MV-4-11 (cell line): ENCODE measurements at places on chromosomes 5 and 9.

DNA sequence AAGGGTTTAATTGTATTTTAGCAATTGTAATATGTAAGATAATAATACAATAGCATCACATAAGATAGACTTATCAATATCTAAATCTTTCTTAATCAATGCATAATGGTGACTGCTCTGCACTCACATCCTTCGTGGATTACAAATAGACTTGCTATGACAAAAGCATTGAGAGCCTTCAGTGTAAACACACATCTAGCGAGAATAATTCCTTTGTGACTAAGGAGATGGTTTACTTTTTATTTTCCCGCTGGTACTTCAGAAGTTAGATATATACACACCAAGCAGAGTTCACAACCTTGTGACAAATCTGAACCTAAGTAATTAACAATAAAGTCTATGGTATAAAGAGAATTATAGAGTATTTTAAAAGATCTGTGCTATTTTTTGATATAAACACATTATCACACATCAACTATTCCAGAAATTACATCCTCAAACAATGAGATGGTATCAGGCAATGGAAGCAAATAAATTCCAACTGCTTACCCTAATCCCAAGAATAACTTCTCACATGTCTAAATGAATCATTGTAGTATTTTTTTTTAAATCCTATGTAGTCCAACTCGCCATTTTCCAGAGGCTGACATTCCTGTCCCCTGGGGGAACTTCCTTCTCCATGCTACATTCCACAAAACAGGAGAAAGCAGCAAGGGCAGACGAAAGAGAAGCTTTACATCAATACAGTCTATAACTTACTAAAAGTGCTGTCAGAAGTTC, 51.2 kb downstream of the MAPKAP1 start:
- DNase-seq, result no peak

DNA sequence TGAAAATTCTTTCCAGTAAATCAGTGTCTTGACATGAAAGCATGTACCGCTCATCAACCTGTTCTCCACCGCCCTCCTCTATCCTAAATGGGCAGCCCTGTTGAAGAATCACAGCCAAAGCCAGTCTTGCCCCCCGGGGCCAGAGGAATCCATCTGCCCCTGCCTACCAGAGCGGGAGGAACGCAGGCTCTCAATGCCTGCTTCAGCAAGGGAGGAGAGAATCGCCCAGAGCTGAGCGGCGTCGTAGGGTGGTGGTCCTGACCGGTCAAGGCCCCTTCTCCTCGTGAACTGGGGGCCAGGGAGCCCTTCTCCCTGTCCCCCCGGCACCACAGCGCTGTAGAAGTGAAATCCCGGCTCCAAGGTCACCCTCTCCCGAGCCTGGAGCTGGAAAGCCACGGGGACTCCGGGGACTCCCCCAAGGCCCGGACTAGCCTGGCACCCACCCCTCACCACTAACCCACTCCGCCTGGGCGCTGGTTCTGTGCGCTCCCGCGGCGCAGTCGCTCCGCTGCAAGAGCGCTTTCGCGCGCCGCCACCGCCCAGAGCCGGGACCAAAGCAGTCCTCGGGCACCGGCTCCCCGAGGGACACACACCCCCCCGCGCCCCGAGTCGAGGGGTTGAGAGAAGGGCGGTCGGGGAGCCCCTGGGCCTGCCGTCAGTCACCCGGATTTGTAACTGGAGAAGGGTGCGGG, 718 bp upstream of the TMEM215 start:
- no peak for DNase-seq

GRCh38 chr5:175700991-175701390, 43.1 kb downstream of the HRH2 start:
- DNase-seq, result no peak

GRCh38 chr9:100057624-100058023, 41.2 kb downstream of the ERP44 start:
- DNase-seq, result no peak

- no peak for DNase-seq
Measured at GRCh38 chr5:96004087-96004486, 42.4 kb upstream of the ELL2 start.

DNA sequence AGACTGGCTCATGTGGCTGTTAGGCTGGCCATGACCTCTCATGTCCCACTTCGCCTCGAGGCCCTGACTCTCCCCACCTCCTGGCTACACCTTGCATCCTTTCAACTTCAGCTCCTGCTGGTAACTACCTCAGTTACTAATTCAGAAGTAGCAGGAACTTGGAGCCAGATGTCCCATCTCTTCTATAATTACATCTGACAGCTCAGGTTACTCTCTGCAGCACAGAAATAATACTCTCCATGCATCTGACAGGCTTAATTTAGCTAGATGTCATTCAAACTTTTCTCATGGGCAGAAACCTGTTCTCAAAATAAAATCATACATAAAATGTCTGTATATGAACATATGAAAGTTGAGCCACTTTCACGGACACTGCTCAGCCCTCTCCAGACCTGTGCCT, 92.2 kb upstream of the IL33 start:
- no peak for DNase-seq

- DNase-seq, result no peak
Measured at GRCh38 chr5:109826426-109826825, 136.7 kb downstream of the MAN2A1 start.

GRCh38 chr5:41154491-41154890, 58.8 kb downstream of the C6 start:
- DNase-seq, result no peak

GRCh38 chr9:35110327-35110761, 5.3 kb downstream of the ATOSB start:
- no peak for DNase-seq

GRCh38 chr9:18020121-18020745, 441.4 kb downstream of the SH3GL2 start:
- no peak for DNase-seq

GRCh38 chr5:76402251-76402885, 717 bp upstream of the IQGAP2 start:
- peak; percentile 97 for DNase-seq

GRCh38 chr9:136484153-136485048, 1.6 kb upstream of the SEC16A start:
- DNase-seq, result no peak

DNA sequence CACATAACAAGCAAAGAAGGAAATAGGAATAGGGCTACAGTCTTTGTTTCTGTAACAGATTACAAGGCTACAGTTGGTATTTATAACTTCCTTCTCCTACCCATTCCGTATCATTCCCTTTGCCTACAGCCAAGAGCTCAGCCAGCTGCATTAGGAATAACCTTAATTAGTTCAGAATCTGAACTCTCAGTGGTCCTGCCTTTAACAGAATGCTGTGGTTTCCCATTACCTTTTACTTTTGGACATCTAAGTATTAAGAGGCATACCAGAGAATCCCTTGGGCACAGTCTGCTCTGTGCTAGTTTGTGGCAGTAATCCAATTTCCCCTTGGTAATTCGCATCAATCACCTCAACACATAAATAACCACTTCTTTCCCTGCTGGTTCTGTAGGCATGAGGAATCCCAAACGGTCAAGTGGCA, 44.2 kb downstream of the PKD2L2 start:
- DNase-seq, result no peak

GRCh38 chr5:44389823-44390143, 563 bp upstream of the FGF10 start:
- no peak for DNase-seq

DNA sequence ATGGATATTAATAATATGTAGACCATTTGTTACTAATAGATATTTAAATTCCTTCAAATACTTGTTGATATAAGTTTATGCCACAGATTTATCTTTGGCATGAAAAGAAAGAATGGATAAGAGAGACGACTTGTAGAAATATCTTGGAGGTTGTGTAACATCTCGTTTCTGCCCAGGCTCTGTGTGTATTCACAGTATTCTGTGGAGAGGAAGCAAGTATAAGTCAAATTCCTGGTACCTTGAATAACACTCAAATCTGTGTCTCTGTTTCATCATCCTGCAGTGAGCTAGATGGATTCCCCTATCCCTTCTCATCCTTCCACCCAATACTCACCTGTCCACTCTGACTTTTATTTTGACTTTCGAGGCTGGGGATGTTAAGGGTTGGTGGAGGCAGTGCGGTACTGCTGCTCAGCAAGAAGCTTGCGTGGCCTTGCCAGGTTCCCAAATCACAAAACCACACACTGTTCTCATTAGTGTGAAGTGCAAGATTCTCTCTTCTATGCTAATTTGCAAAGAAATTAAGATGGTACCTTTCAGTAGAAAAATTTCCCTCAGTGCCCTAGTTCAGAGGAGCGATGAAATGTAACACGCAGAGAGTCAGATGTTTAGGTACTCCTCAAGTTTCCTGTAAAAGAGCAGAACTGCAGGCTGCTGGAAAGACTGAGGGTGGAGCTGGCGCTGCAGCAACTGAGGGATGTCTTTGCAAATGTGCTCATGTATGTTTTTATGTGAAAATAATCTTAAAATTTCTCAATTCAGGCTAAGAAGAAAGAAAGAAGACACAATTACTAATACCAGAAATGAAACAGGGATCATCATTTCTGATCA, 42.6 kb upstream of the ANKRD18A start:
- no peak for DNase-seq

GRCh38 chr9:29348999-29349398, 1775.7 kb upstream of the C9orf72 start:
- DNase-seq, result no peak

GRCh38 chr5:30890377-30890776, 303.1 kb upstream of the CDH6 start:
- no peak for DNase-seq
